ENCODE measurements at places on chromosomes 5 and 9.

DNA sequence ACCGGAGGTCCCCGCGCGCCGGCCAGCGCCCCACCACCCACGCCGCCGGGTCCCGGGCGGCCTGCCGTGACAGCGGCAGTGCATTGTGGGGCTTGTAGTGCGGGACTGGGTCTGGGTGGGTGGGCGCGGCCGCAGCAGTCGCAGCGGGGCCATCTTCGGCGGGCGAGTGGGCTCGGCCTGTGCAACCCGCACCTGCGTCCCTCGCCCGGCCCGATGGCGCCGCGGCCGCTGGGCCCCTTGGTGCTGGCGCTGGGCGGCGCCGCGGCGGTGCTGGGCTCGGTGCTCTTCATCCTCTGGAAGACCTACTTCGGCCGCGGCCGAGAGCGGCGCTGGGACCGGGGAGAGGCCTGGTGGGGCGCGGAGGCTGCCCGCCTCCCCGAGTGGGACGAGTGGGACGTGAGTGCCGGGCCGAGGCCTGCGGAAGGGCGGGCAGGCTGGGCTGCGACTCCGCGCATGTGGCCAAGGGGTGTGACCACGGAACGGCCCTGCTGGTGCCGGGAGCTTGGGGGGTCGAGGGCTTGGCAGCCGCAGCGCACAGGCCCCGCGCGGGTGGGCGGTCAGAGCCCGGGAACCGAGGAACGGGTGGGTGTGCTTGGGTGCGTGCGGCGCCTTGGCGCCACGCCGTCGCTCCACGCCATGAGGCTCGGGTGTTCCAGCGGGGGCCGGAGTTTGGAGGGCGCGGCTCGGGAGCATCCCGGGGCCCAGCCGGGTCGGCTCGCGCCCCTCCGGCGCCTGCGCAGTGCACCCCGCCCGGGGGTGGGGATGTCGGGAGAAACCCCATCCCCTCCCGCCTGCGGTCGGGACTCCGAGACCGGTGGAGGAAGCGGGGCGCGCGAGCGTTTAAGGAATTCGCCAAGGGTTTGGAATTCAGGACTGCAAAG, at the start of gene ARL10:
Gene ARL10, plus strand, starts transcription at position 137 of the 881 bp plus-strand sequence. Its CDS starts 77 bp downstream, at position 214.
- peak; percentile 69 for DNase-seq

DNA sequence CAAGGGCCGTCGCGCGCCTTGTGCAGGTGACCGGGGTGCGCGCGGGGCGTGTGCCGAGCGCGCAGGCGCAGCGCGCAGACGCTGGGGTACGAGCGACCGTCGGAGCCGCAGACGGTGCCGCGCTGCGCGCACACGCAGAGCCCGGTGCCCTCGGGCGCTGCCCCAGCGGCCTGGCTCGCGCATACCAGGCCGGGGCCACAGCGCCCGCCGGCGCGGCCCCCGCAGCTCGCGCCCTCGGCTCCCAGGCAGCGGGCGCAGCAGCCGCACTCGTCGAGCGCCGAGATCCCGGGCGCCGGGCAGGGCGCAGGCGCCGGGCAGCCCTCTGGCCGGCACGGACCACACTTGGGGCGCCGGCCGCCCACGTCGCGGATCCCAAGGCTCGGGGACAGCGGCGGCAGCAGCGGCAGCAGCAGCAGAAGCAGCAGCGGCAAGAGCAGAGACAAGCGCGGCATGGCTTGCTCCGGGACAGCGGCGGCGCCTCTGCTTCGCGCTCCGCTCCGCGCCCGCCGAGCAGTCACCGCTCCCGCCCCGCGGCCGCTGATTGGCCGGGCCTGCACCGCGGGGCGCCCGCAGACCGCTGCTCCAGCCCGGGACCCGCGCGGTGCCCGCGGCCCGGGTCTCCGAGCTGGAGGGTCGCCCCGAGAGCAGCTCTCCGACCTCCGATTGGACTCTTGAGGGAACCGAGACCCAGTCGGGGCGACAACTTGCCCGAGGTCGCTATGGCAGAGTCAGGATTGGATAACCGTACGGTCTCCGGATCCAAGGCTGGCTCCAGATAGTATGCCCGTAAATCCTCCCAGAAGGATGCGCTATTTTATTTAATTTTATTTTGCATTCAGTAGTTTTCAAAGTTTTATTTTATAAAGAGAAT, at the start of gene IGFBPL1:
Gene IGFBPL1, minus strand, starts transcription at position 482 of the 871 bp plus-strand sequence. Its CDS starts 30 bp downstream, at position 452.
- peak; percentile 44 for DNase-seq

GRCh38 chr5:149599375-149599774, 18.1 kb downstream of the ARHGEF37 start:
- DNase-seq: no peak

- no peak for DNase-seq
Observed at GRCh38 chr5:167849874-167850273, 441.6 kb upstream of the WWC1 start.

- no peak for DNase-seq
Observed at GRCh38 chr9:109115931-109116526, 3.7 kb downstream of the TMEM245 start.

DNA sequence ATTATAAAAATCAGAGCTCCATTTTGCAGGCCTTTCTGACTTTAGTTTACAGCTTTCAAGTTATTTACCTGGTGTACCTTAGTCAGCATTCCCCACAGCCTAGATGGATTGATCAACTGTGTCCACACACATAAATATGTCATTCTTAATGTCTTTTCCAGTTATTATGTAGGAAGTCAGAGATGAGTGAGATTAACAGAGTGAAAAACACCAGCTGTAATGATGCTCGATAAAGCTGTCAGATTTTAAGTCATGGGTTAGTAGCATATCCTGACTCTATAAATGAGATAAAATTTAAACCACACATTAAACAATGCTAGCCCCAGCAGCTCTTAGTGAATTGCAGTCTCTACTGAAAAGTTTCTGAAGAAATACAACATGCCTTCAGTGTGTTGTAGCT, 48.9 kb downstream of the NUDT12 start:
- no peak for DNase-seq

- no peak for DNase-seq
Observed at GRCh38 chr5:38925154-38925925, 79.5 kb downstream of the OSMR start.

GRCh38 chr9:5893591-5894236, 3.0 kb downstream of the MLANA start:
- no peak for DNase-seq

GRCh38 chr9:137025517-137025966, 2.5 kb downstream of the ABCA2 start:
- DNase-seq: no peak

DNA sequence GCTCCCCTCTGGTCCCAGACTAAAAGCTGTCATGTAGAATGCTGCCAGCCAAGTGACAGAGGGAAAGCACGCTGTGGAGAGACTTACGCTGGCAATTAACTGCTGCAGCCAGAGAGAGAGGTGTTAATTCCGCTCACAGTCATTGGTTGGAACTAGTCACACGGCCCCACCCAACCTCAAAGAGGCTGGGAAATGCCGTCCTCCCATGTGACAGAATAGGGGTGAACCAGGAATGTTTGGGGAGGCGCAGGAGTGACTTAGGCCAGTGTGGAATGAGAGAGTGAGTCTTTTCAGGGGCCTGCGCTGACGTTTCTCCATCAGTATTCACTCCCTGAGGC, 87.6 kb downstream of the AMBP start:
- no peak for DNase-seq

DNA sequence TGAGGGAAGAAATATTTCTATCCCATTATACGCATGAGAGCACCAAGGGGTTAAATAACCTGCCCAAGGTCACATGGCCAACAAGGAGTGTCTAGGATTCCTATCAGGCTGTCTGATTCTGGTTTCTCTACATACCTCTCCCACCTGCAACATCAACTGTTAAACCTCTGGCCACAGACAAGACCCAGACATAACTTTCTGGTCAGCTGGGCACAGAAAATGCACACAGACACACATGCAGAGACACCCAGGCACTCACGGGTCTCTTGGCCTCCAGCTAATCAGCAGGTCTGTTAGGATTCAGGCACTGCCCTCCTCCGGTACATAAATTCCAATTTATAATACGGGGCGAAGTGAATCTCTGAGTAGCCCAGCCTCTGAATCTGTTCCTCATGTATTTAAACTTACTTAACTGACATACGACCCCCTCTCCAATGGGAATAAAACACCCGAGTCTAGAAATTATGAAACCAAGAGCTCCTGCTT, 1.5 kb downstream of the SEPTIN8 start:
- DNase-seq: no peak

DNA sequence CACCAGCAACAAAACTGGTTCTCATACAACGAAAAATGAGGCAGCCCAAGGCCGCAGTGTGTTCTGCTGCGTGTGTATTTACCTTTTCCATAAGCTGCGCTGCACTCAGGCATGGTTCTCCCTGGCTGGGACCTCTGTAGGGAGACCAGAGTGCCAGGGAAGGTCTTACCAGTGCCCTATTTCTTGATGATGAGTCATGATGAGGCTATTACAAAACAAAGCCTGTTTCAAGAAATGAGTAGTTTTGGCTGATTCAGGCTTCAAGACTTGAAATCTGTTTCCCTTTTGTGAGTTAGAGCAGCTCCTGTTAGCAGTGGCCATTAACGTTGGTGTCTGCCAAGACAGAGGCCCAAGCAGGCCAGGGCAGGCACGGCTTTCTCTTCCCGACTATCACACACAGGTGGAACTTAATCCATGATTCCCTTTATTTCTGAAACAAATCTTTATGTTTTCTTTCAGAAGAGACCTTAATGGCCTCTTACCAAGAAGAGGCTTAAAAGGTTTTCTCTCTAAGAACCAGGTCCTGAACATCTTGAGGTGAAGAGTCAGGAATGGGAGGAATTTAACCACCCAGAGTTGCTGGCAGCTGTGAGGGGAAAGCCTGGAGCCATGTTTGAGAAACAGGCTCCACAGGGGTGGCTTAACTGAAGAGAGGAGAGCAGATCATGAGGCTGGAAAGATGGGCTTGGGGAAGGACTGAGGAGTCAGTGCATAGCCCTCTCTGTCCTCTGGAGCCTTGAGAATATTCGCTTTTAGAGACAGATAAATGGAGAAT, 41.4 kb upstream of the TIFAB start:
- no peak for DNase-seq

DNA sequence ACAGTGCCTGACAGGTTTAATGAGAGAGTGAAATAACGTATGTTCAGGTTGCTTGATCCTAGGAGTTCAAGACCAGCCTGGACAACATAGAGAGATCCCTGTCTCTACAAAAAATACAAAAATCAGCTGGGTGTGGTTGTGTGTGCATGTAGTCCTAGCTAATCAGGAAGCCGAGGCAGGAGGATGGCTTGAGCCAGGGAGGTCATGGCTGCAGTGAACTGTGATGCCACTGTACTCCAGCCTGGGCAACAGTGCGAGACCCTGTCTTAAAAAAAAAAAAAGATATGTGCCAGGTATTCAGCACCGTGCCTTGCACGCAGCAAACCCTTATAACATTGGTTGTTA, 38.8 kb upstream of the SPRY4 start:
- DNase-seq: no peak

- no peak for DNase-seq
Observed at GRCh38 chr9:16357828-16358227, 512.6 kb downstream of the BNC2 start.

DNA sequence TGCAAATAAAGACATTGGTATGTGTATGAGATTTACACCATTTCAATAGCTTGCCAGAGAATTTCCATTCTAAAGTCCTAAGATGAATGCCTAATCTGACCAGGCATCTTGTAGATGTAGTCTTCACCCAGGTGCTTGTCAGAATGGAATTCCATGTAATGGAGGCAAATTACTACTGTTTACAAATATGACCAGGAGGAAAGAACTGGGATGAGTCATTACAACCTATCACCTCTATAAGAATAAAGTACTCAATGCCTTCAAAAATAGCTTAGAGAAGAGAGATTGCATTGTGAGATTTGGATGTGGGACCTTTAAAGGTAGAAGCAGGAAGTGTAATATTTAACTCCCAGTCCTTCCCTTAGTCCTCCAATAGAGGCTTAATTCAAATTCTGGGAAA, 507.0 kb upstream of the PTGER4 start:
- no peak for DNase-seq

DNA sequence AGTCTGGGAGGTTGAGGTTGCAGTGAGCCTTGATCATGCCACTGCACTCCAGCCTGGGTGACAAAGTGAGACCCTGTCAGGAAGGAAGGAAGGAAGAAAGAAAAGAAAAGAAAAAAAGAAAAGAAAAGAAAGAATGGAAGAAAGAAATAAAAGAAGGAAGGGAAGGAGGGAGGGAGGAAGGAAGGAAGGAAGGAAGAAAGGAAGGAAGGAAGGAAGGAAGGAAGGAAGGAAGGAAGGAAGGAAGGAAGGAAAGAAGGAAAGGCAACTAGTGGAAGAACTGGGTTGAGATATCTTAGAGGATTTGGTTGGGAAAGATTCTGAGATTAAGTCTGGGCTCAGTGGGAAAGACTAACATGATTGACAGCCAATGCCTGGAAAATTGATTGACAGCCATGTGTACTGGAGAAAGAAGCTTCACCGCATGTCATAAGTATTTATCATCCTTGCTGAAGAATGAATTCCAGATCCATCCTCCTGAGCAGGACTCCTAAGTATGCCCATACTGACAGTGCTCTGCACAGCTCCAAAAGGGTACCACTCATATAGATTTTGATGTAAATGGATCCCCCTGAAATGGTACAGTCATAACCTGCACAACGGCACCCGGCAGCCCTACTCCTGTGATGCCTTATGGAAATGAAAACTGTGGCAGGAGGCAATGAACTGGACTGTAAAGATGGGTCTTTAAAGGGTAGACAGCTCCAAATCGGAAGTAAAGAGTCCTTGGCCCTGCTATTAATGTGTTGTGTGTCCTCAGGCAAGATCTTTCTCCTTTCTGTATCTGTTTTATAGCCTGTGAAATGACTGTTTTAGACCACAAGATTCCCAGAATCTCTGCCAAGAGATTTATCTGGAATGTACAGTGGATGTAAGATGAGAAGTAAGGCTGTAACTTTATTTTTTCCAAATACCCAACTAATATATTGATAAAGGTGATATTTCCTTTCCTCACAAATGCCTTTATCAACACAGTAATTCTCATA, 16.9 kb upstream of the ADRA1B start:
- no peak for DNase-seq

- DNase-seq: no peak
Observed at GRCh38 chr5:127821896-127822295, 118.7 kb downstream of the CCDC192 start.

DNA sequence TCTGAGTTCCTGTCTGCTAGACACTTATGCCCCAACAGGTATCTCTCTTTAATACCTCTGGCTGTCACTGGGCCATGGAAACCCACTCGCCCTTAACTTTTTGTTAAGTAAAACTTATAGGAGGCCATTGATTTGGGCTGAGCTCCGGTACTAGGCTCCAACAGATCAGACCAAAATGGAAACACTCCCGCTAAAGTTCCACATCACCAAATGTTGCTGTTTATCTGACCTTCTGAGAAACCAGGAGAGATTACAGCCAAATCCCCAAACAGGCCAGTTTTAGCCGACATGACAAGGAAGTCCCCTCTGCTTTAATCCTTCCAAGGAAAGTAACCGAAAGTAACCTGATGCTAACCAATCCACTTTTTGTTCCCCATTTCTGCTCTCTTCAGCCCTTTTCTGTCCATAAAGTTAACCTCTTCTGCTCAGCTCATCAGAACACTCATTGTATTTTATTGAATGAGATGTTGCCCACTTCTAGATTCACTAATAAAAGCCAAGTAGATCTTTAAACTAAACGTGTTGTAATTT, 115.2 kb upstream of the LHFPL2 start:
- no peak for DNase-seq
